Inflammatory macrophage treated with lipopolysaccharide for 1 hour (primary cell): ENCODE measurements at places on chromosomes 6 and 20.
A peak's percentile ranks its signal among the peaks of the same experiment; 100 is the strongest.

DNA sequence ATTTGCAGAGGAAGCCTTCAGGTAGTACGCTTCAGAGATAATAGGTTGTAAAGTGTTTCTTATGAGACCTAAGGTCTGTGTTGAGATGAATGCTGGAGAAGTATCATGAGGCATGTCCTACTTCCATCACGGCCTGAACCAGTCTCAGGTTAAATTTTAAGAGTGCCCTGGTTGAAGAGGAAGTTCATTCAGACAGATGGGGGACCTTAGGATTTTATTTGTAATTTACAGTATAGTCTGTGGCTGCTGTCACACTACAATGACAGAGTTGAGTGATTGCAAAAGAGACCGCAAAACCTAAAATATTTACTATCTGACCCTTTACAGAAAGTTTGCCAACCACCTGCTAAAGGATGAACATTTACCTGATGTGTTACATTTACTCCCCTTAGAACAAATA is 70.9 kb downstream of the UST start:
- DNase-seq, result no peak

DNA sequence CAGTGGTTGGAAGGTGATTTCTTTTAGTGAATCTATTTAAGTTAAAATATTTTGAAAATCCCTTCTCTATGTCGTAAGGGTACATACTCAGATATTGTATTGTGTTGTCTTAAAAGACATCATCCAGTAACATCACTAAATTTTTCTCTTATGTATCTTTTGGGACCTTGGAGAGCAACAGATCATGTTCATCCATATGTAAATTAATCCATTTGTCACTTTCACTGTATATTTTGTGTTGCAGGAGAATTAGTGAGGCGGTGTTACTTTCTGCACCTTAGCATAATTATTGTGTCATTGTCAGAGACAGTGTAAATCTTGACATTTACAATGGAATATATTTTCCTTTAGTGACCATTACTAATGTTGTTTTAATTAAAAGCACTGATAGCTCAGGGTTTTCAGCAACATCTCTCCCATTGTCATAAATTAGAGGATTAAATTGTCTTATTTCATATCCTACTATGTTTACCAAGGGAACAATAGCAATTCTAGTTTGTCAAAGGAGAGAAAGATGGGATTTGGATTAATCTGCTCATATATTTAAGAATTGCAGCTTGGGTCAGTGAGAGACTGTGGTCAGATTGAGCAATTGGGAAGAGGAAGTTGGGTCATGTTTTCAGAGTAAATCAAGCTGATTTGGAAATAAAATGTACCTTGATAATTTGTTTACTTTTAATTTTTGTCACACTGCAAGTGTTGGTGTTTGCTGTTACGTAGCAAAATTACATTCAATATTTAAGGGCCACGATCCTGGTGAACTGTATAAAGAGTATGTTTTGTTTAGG is 22.7 kb downstream of the DOK5 start:
- DNase-seq, result peak; percentile 7

- no peak for DNase-seq
Measured at GRCh38 chr6:130381459-130382380, 15.9 kb downstream of the TMEM200A start.

GRCh38 chr20:40493071-40493470 is 196.0 kb downstream of the MAFB start:
- DNase-seq, result no peak

DNA sequence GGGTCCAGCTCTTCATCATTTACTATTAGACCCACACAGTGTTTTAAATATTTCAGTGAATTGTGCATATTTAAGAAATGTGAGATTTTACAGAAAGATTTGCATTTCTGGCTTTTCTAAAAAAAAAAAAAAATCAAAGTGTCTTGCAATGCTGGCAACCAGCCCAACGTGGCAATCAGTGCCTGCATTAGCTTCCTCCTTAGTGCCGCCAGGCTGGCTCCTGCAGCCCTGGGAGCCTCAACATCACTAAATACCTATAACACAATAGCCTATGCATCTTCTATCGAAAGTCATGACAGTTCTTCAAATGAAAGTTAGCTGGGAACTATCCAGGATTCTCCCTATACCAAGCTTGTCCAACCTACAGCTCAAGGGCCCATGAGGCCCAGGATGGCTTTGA is 9.4 kb upstream of the CD93 start:
- peak; percentile 47 for DNase-seq

DNA sequence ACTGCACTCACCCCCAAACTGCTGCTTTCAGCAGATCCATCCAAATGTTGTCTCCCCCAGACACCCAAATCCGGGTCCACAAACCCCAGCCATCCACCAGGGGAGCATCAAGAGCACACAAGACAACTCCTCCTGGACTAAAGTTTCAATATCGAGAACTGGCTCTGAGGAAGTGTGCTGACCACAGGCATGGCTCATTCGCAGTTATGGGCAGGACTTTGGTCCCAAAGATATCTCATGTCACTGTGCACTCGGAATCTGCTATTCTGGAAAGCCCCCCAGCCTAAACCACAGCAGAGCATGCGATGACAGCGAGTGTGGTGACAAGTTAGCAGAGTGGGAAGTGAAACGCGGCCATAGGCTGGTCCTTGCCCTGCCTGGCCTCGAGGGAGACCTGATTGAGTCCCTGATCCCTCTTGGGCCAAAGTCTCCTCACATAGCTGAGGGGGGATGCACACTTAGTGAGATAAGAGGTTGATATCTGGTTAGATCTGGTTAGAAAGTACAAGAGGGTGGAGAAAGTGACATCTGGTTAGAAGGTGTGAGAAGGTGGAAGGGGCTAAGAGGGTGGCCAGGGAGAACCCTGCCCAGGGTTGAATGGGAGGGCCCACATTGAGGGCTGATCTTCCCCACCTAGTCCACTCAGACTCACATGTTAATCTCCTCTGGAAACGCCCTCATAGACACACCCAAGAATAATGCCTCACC is 149.7 kb downstream of the MRPL14 start:
- DNase-seq, result peak; percentile 82

- DNase-seq, result peak; percentile 97
Measured at GRCh38 chr6:26045065-26045927, 41.9 kb upstream of the HFE start.

- DNase-seq, result no peak
Measured at GRCh38 chr6:126112171-126112632, 125.9 kb downstream of the TRMT11 start.

GRCh38 chr20:32999603-33000250 is 4.5 kb downstream of the SUN5 start:
- DNase-seq, result peak; percentile 20

DNA sequence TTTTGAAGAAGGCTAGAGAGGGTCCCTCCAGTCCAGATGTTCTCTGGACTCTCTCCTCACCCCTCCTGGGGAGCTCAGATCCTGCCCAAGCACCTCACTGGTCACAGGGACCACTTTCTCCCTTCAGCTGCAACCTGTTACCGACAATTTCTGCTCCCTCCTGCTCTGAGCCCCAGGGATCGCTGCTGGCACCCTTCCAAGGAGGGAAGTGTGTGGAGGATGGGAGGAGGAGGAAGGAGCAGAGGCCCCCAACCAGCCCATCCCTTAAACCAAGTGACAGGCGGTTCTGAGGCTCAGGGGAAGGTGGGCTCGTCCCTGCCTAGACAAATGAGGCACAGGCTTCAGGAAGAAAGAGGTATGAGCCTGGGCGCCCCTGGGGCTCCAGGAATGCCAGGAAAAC is 13.9 kb downstream of the PMEPA1 start:
- no peak for DNase-seq

- DNase-seq, result no peak
Measured at GRCh38 chr6:68975064-68975463, 340.0 kb downstream of the ADGRB3 start.

DNA sequence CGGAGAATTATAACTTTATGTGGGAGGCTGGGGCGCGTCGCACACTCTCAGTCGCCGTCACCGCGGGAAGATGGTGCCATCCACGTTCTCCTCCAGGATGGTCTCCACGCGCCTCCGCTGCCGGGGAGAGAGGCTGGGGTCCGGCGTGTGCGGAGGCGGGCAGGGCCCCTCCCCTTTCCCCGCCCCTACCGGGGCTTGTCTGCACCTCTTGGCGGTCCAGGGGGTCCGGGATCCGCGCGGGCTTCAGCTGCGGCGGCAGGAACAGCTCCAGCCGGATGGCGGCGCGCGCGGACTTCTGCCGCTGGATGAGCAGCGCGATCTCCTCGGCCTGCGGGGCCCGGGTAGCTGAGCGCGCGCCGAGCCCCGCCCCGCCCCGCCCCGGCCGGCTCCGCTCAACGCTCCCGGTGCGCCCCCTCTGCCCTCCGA is 807 bp downstream of the LKAAEAR1 start:
- DNase-seq, result peak; percentile 47

GRCh38 chr20:40433341-40433861 is 255.6 kb downstream of the MAFB start:
- no peak for DNase-seq

GRCh38 chr6:92777146-92777740 is 642.1 kb downstream of the EPHA7 start:
- DNase-seq, result no peak

- no peak for DNase-seq
Measured at GRCh38 chr6:163926642-163927041, 512.1 kb downstream of the QKI start.

DNA sequence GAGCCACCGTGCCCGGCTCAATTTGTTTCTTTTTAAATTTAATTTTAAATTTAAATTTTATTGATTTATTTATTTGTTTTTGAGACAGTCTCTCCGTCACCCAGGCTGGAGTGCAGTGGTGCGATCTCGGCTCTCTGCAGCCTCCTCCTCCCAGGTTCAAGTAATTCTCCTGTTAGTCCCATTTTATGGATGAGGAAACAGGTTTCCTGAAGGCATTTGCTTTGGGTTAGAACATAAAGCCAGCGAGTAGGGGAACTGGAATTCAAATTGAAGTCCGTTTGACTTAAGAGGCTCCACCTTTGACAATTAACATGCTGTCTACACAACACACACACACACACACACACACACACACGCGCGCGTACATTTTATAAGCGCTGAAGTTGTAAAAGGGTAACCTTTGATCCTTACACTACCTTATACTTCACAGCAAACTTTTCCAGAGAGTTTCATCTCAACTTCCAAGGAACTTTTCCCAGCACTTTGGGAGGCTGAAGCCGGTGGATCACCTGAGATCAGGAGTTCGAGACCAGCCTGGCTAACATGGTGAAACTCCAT is 232.0 kb downstream of the BCAS1 start:
- DNase-seq, result no peak

- DNase-seq, result peak; percentile 67
Measured at GRCh38 chr6:3013486-3013885, 13.8 kb downstream of the NQO2 start.

- no peak for DNase-seq
Measured at GRCh38 chr20:14972256-14972655, 634.8 kb upstream of the FLRT3 start.

DNA sequence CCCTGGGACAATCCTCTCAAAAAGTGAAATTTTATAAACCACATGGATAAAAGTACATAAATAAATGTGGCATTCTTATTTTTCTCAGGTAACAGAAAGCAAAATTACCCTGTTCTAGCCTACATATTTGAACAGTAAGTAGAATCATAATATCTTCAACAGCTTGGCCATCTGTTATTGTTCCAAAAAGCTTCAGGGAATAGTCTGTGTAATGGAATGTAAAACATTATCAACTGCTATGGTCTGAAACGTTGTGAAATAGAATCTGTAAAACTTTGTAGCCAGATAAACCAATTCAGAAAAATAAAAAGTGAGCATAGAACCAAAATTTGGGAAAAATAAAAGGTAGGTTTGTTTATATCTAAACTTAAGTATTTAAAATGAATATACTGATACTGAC is 114.7 kb downstream of the THEMIS start:
- DNase-seq, result no peak

- no peak for DNase-seq
Measured at GRCh38 chr6:11009353-11009752, 34.8 kb downstream of the ELOVL2 start.

DNA sequence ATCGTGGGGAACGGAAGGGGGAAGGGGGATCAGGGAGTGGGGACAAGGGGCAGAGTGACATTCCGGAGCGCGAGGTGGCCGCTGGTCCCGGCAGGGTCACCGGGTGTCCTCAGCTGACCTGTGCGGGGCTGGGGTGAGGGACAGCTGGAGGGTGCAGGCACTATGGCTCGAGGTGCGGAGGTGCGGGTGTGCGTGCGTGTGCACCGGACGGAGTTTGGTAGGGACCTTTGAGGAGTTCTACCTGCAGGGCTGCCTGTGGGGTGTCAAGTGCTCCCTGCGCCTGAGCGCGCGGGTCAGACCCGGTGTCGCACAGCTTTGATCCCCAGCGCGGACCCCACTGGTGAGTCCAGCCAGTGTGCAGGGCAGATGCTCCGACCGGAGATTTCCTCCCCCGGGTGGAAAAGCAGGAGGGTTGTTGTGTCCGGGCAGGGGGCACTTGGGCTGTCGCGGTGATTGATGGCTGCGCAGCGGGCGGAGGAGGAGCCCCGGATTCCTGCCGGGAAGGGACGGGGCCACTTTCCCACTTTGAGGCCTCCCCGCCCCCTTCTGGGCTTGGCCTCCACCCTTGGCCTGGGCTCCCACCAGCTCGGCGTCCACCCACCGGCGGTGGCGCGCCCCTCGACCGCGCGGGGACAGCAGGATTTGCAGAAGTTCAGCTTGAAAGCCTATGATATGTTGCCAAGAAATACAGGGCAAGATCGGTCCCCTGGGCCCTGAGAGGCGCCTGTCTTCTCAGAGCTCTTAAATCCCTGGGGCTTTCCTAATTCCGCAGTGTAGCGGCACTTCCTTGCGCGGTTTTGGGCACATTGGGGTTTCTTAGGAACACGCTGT is 658 bp downstream of the RIN2 start:
- DNase-seq, result peak; percentile 56

DNA sequence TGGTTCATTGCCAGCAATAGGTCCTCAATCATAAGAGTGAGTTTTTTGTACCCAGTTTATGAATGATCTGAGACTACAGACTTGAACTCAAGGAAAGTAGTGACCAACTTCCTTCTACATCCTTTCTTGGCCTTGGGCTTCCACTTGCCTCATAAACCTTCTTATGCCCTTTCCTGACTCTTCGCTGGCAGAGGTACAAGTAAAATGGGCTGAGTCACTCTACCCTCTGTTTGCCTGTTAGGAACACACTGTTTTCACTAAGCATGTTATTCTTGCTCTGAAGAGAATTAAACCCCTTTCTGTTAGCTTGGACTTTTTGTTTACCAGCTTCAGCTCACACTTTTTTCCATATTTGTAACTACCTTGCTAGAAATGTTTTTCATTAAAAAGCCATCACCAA is 74.4 kb downstream of the PKHD1 start:
- no peak for DNase-seq

- no peak for DNase-seq
Measured at GRCh38 chr6:40350747-40351217, 236.4 kb downstream of the LRFN2 start.

- DNase-seq, result peak; percentile 80
Measured at GRCh38 chr6:16206595-16207037, 31.8 kb upstream of the GMPR start.

DNA sequence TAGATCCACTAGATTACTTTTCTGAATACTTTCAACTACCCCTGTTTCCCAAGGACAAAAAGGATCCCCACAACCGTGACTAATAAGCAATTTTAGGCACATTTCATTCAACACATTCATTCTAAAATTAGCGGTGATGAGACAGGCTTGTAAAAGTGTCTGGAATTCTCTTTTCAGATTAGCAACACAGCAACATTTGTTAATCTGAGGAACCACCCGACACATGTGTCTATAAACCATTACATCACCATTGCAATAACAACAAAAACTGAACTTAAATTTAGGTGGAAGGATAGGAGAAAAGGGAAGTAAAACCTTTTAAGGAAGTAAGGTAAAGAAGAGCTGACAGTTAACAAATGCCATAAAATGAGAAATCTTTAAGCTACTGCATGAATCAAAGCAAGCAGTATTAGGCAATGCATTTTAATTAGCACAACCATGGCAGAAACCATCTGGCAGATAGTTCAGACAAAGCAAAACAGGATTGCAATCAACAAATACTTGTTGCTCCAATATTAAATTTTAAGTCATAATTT is 49.1 kb downstream of the MAP3K7 start:
- peak; percentile 99 for DNase-seq
